ENCODE measurements at places on chromosomes 12 and 14.

DNA sequence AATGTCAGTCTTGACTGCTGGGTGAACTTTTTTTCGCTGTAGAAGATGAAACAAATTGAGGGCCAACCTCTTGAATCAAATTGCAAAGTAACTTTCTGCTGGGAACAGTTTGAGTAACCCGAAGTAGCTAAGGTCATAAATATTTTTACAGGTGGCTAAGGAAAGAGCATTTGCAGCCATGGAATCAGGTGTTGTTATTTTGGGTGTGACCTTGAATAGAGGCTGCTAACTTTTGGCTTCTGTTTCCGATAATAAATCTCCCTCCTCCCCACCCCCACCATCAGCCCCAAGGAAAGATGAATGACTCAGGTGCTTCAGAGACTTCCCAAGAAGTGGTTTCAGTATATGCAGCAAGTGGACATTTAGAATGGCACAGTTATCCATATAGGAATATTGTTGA lies 571.7 kb downstream of the DIO2 start:
- DNase-seq = no peak

GRCh38 chr14:34356264-34356654 lies 105.8 kb downstream of the SPTSSA start:
- DNase-seq = no peak

DNA sequence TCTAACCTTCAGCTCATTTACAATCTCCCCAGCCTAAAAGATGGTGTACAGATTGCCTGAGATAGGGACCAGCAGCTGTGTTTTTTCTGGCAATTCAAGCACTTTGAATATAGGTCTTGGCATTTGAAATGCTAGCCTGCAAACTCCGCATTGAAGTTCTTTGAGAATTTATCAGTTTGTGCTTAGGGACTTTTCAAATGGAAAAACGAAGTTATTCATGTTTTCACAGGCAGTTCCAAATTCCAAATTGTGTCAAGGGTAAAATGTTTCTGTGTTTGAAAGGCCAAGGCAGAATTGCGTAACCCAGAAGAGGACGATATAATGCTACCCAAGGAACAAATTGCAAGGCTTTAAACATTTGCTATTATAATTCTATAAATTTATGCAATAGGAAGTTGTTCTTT lies 168.9 kb upstream of the RASSF8 start:
- no peak for DNase-seq

DNA sequence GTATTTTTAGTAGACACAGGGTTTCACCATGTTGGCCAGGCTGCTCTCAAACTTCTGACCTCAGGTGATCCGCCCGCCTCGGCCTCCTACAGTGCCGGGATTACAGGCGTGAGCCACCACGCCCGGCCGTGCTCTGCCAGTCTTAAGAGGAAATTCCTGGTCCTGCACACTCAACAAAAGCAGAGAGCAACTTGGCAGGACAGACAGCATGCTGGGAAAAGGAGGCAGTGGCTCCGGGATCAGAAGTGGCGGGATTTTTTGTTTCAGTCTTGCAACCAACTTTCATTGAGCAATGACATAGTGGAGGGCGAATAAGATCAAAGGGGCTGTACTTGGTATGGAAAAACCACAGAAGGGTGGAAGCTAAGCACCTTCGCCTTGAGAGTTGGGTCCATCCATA lies 2.1 kb downstream of the CKAP4 start:
- peak; percentile 83 for DNase-seq

GRCh38 chr12:91396293-91396692 lies 213.7 kb upstream of the DCN start:
- DNase-seq = no peak

GRCh38 chr12:93819050-93819491 lies 141.9 kb downstream of the CRADD start:
- DNase-seq = no peak

GRCh38 chr14:73755434-73756014 lies 41.3 kb upstream of the PNMA1 start:
- DNase-seq = no peak

DNA sequence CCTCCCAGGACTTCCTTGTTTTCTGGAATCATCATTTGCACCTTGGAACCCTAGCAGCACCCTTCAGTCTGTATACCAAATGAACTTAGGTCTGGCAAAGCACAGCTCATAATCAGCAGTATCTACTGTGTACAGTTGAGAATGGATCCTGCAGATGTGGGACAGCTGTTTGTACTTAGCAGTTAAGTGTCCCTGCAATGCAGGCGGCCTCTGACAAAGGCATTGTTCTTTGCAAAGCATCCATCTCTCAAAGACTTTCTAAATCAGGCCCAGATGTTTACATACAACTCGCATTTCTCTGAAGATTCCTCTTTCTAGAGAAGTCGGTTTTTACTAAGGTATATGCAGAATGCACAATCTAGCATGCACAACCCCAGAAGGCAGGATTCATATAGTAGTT lies 170.5 kb upstream of the RBM19 start:
- no peak for DNase-seq

- no peak for DNase-seq
These were observed 215.6 kb upstream of the USP15 start for GRCh38 chr12:62044450-62045135.

GRCh38 chr12:108365324-108365723 lies 26.2 kb upstream of the CMKLR1 start:
- no peak for DNase-seq

GRCh38 chr12:128715485-128715884 lies 108.3 kb downstream of the SLC15A4 start:
- no peak for DNase-seq

DNA sequence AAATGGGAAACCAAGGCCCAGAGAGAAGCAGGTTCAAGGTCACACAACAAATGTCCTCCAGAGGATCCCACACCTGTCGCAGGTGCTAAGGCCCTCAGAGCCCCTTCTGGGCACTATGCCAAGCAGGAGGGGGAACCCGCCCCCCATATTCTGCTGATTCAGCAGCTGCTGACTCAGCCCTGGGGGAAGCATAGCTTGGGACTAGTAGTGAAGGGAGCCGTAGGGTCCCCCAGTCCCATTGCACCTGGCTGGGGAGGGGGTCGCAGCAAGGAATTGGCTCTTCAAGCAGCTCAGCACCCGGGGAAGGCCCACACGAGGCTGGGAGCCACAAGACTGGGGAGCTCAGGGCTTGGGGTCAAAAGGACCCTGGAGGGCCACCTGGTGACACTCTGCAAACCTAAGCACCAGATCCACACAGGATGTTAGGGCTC lies 1.0 kb downstream of the RASAL1 start:
- DNase-seq = no peak

DNA sequence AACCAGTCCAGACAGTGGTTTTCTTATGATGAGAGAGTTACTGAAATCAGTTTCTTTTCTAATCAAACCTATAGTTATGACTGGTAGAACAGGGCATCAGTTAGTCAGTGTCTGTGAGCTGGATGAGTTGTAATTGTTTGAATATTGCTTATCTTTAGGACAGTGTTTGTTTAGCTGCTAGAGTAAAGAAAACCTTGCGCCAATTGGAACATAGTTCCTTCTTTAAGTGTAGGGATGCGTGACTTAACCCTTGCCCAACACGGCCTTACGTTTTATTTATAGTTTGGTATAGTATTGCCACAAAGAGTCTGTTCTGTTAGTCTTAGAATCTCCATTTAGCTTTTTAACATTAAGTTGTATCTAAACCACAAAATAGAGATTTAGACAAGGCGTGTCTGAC lies 572.6 kb downstream of the SLC16A7 start:
- no peak for DNase-seq

GRCh38 chr12:51994959-51995358 lies 11.8 kb upstream of the TAMALIN start:
- no peak for DNase-seq

DNA sequence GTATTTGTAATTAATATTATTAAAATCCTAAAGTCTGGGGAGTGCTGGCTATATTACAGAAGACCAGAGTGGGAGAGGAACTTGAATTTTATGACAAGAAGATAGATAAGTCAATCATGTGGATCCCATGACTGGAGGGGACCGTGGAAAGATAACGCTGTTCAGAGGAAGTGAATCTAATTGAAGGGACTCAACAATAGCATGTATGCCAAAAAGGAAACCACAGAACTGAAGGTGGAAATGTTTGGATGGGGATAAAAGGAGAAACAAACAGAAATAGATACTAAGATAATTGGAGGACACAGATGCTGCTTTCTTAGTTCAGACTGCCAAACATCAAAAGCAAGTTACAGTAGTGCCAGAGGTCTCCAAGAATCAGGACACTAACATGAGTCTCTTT lies 21.1 kb downstream of the OR6J1 start:
- no peak for DNase-seq

GRCh38 chr12:20474443-20474842 lies 106.1 kb downstream of the PDE3A start:
- no peak for DNase-seq

- DNase-seq = no peak
These were observed 421 bp upstream of the ACADS start for GRCh38 chr12:120725151-120725658.

- no peak for DNase-seq
These were observed 201.0 kb upstream of the AMIGO2 start for GRCh38 chr12:47280543-47281300.

GRCh38 chr12:50600364-50600763 lies 95.6 kb downstream of the DIP2B start:
- DNase-seq = no peak

GRCh38 chr14:76146976-76147375 lies 4.7 kb upstream of the GPATCH2L start:
- no peak for DNase-seq

GRCh38 chr12:10867381-10867780 lies 16.7 kb downstream of the PRH1 start:
- no peak for DNase-seq

DNA sequence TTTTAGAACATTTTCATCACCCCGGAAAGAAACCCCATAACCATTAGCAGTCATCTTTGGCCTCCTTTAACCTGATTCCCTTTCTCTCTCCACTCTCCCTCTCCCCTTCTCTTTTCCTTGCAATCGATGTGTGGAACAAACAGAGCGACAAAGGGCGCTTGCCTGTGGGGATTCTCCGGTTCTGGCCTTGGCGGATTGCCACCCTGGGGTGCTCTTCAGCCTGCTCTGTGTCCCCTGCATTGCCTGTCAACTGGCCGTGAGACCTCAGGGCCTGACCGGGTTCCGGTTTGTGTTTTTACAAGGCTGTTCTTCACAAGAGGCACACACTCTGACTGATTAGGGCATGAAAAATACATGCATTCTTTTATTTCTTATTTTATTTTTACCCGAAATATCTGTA lies 27.8 kb downstream of the LRTM2 start:
- DNase-seq = no peak

- DNase-seq = no peak
These were observed 42.7 kb downstream of the ASCL4 start for GRCh38 chr12:107817250-107817649.

DNA sequence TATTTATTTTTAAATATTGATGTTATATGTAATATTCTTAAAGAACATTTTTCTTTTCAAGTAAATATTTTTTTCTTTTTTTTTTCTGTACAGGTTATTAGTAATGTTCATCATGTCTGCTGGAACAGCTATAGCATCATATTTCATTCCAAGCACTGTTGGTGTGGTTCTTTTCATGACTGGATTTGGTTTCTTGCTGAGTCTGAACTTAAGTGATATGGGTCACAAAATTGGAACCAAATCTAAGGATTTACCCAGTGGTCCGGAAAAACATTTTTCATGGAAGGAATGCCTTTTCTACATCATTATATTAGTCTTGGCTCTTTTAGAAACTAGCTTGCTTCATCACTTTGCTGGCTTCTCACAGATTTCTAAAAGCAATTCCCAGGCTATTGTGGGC lies 23.2 kb downstream of the PCNX4 start:
- no peak for DNase-seq

GRCh38 chr12:93750056-93750455 lies 72.9 kb downstream of the CRADD start:
- no peak for DNase-seq

DNA sequence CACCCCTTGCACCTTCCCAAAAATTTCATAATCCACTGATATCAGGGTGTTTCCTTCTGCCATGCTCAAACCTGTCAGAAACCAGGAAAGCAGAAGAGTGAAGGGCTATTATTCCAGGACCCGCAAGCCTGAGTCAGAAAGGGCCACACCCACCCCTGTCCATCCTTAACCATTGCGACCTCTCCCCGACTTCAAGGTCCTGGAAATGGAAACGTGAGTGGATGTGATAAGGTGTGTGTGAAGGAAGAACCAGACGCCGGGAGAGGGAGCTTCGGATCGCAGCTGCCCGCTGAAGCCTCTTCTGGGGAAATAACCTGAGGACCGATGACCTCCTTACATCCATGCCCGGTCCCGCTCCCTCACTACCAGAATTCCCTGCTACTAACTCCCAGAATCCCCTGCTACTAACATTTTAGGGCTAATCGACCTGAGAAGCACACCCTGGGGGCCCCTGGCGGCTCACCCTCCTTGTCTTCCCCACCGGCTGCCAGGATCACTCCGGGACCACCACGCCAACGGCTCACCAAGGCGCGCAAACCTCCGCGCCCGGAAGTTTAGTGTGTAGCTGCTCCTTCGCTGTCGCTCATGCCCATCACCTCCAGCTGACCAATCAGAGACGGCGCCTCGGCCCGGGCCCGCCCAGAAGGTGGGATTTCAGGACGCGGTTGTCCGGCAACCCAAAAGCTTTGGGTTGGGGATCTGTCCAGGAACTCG lies at the start of gene ACYP1:
Gene ACYP1, minus strand, starts transcription at position 534 of the 714 bp plus-strand sequence. Its CDS starts 471 bp downstream, at position 63.
- peak; percentile 90 for DNase-seq

GRCh38 chr12:27394676-27395075 lies 51.9 kb upstream of the SMCO2 start:
- DNase-seq = no peak

- DNase-seq = no peak
These were observed 34.1 kb downstream of the CYP46A1 start for GRCh38 chr14:99718031-99718810.

DNA sequence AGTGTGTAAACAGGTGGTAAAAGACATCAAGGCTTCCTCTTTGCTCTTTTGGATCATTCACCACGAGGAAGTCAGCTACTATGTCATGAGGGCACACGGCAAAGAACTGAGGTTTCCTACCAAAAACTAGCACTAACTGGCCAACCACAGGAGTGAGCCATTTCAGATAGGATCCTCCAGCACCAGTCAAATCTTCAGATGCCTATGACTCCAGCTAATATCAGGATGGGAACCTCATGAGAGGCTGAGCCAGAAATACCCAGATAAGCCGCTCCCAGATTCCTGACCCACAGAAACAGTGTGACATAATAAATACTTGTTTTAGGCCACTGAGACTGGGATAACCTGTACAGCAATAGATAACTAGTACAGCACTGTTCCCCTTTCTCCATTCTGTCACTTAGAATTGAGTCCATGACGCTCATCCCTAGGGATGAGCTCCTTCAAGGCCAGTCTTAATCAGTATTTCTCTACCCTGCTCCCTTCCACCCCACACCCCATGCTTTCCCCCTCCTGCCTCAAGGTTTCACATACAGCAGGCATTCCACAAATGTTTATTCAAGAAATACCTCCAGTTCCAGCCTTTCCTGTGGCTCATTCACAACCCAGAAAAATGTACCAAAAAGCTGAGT lies 68.4 kb downstream of the PPM1H start:
- no peak for DNase-seq

DNA sequence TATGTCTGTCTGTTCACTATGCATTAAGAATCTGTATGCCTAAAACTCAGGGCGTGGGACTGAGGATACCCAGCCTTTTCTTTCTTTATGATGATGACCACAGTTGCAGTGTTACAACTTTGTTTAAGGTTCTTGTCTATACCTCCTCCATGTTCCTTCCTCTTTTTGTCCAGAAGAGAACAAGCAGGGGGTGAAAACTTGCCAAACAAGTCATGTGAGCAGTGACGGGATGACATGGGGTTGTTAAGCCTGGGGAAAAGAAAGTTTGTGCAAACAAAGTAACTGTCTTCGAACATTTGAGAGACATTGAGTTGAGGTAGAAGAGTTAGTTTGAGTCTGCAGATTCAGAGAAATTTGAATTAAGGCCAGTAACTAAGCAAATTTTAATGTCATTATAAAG lies 505.5 kb downstream of the NPAS3 start:
- no peak for DNase-seq

GRCh38 chr14:48731260-48731659 lies 854.9 kb downstream of the RPS29 start:
- DNase-seq = no peak
